ENCODE measurements at places on chromosomes 12 and 14.

GRCh38 chr14:99515301-99516155 lies 34.3 kb downstream of the CCNK start:
- peak overlapping the region; percentile 63 for H3K27ac ChIP-seq
- no peaks in the 10 kb centered on the region for H3K36me3 ChIP-seq
- H3K27me3 ChIP-seq, result no peaks in the 10 kb centered on the region
- H3K4me1 ChIP-seq, result no peaks in the 10 kb centered on the region

GRCh38 chr12:124913474-124914391 lies 717 bp downstream of the UBC start:
- peaks cover 6% of the 10 kb centered on the region for H3K27me3 ChIP-seq
- H3K4me3 ChIP-seq, result peak overlapping the region; percentile 92
- DNase-seq, result peak; percentile 87
- peaks cover 25% of the 10 kb centered on the region for H3K36me3 ChIP-seq

DNA sequence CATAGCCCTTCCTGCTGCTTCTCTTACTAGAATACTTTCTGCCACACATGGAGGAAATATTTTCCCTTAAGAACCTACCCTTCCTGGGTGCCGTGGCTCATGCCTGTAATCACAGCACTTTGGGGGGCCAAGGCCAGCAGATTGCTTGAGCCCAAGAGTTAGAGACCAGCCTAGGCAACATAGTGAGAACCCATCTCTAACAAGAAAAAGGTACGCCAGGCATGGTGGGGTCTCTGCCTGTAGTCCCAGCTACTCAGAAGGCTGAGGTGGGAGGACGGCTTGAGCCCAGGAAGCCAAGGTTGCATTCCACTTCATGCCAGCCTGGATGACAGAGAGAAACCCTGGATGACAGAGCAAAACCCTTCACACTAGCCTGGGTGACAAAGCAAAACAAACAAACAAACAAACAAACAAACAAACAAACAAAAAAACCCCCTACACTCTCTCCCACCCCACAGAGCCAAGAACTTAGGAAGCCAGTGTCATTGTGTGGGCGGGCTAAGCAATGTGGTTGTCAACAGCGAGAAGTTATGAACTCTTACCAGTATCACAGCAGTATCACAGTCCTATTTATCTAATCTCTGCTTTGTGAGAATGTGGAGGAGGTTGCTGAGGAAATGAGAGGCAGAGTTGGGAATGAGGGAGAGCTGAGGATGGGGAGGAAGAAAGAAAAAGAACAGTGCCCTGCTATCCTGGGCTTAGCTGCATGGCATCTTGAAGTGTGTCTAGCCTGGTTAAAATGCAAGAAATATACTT lies 53.8 kb upstream of the CLEC14A start:
- no peak for DNase-seq
- no peak overlapping the region for H3K4me3 ChIP-seq
- no peak overlapping the region for H3K27ac ChIP-seq
- no peaks in the 10 kb centered on the region for H3K27me3 ChIP-seq
- no peaks in the 10 kb centered on the region for H3K36me3 ChIP-seq

DNA sequence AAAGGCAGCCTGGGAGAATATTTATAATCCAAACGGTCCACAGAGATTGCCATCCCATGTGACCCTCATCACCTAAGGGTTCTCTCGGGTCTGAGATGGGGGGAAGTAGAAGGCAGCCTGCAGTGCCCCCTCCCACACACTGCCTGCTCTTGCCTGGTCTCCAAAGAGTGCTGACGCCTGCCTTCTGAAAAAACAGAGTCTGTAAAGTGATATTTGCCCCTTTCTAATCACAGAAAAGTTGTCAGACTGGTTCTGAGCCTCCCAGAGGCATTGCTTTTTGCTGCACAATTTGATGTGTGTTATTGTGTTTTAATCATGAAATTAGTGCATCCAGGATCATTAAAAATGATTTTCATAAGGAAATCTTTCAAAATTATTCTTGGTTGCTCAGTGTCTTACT lies 59.2 kb downstream of the TMEM30B start:
- H3K4me3 ChIP-seq, result no peak overlapping the region
- no peak overlapping the region for H3K27ac ChIP-seq
- no peaks in the 10 kb centered on the region for H3K4me1 ChIP-seq
- peaks cover 93% of the 10 kb centered on the region for H3K27me3 ChIP-seq
- peaks cover 7% of the 10 kb centered on the region for H3K36me3 ChIP-seq

DNA sequence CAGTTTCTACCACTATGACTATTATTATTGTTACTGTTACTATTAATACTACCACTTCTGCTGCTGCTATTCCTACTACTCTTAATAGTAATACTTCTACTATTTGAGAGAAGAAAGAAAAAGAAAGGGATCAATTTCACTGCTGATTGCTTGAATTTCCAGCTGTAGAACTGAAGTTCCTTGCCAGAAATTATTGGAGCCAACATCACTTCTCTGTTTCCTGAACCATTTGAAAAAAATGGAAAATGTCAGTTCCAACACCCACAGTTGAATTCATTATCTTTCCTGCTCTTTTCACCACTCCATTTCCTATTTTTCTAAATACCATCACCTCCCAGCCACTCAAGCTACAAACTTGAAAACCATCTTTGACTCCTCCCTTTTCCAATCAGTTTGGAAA lies 54.1 kb upstream of the PIK3C2G start:
- DNase-seq, result no peak
- H3K4me1 ChIP-seq, result no peaks in the 10 kb centered on the region
- H3K27ac ChIP-seq, result no peak overlapping the region

- H3K36me3 ChIP-seq, result no peaks in the 10 kb centered on the region
- no peaks in the 10 kb centered on the region for H3K4me1 ChIP-seq
- H3K27me3 ChIP-seq, result peaks cover 5% of the 10 kb centered on the region
- no peak for DNase-seq
- no peak overlapping the region for H3K4me3 ChIP-seq
- H3K27ac ChIP-seq, result no peak overlapping the region
Observed at GRCh38 chr12:97977870-97978405, 515.3 kb downstream of the RMST start.

Data from T-helper 17 cell (primary cell).